ENCODE measurements at places on chromosomes 5 and 9.

GRCh38 chr5:90939211-90939610 is 380.6 kb downstream of the ADGRV1 start:
- no peak for DNase-seq

DNA sequence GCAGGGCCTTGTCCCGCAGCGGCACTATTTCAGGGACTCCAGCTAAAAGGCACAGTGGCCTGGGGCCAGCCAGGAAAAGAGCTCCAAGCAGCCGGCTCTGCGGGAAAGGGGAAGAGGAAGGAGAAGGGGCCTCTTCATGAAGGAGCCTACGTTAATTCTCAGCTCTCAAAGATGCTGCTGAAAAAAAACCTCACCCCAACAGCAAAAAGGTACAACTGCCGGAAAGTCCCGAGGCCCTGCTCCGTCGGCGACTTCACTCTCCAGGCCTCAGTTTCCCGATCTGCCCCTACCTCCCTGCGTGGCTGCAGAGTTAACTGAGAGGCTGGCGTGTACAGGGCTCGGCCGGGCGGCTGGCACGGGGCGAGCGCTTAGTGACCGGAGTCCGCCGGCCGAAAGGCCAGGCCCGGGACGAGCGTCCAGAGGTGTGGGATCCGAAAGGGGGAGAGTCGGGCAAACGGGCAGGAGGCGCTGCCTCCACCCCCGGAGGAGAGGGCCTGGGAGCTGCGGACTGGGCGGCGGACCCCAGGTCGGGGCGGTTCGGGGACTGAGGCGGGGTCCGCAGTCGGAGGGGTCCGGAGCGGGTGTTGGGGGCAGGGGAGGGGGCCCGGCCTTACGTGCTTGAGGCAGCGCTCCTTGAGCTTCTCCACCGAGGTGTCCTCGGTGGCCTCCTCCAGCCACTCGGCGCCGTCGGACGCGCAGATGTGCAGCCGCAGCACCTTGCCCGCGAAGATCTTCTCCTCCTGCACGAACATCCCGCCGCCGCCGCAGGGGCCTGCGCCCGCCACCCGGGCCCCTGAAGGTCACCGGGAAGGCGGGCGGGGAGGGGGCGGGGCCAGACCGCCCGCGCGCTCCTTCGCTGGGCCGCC is 529 bp downstream of the UBAC1 start:
- DNase-seq, result no peak

DNA sequence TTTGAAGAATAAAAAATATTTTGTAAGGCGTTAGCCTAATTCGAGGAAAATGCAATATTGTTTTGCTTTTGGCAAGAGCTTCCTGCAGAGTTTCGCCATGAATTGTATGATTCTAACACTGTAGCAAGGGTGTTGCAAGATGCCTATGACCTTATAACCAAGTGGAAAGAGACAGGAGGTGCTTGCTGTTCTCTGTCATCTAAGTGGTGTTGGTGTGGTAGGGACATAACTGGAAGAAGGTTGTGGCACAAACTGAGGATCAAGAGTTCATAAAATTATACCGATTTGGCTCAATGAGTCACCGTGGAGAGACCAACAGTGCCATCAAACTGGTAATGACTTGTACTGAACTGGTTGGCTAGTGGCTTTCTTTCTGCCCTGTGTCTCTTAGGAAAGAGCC is 6.3 kb downstream of the STC2 start:
- no peak for DNase-seq

DNA sequence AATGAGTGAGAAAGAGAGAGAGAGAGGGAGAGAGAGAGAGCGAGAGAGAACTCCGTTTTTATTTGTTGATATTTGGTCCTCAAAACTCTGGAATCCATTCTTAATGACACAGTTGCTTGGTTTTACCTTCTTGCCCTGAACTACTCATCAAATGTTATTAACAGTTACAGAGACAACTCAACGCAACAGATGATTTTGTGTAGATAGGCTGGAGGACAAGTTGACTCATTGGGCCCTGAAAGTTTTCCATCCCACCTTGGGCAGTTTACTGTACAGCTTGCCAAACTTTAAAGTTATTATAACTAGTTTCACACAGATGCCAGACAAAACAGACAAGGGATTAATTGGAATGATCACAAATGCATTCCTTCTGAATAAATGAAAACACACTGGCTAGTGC is 339.9 kb downstream of the ARL15 start:
- DNase-seq, result no peak

- DNase-seq, result no peak
These were observed 12.5 kb downstream of the C1QTNF2 start for GRCh38 chr5:160357861-160358411.

All from T-helper 2 cell (primary cell).